ENCODE measurements at places on chromosomes 1 and 21.
A peak's percentile ranks its signal among the peaks of the same experiment; 100 is the strongest.

DNA sequence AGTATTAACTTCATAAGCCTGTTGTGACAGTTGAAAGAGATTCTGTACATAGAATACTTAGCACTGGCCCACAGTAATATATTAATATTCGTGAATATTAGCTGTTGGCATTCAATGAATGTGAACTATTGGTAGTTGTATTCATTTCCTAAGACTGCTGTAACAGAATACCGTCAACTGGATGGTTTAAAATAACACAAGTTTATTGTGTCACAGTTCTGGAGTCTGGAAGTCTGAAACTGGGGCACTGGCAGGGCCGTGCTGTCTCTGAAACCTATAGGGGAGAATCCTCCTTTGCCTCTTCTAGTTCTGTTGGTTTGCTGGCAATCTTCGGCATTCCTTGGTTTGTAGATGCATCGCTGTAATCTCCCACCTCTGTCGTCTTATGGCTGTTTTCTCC lies 47.5 kb downstream of the OLFML3 start:
- peak; percentile 13 for DNase-seq

GRCh38 chr1:205046870-205047269 lies 3.9 kb downstream of the CNTN2 start:
- DNase-seq = no peak

DNA sequence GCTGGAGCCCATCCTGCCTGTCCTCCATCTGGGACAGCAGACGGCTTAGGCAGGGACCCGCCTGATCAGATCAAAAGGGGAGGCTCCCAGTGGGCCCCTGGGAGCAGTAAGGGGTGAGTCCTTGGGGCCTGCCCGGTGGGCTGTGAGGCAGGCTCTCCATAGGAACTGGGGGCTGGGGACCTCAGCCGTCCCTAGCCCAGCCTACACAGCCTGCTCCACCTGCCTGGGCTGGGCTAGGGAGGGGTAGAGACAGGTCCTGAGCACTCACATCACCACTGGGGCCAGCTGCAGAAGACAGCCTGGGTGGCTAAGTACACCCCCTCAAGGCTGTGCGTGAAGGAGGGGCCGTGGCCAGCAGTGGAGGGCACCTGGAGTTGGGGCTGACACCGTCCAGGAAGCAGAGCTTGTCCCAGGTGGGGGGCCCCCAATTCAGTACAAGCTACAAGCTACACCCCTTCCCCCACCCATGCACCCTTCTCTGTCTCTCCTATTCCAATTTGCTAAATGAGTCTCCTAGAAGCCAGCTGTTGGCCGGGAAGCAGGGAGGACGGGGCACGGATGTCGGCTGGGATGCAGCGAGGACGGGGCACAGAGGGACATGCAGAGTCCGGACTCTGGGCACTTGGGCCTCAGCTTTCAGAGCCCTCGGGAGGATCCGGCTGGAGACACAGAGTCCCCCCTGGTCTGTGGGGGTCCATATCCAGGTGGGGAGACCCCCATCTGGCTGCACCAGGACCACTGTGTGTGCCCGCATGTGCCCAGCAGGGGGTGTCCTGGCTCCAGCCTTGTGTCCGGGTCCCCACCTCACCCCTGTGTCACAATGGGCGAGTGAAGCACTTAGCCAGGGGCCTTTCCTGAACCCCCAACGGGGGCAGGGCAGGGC lies 1.7 kb downstream of the ISG15 start:
- DNase-seq = no peak

DNA sequence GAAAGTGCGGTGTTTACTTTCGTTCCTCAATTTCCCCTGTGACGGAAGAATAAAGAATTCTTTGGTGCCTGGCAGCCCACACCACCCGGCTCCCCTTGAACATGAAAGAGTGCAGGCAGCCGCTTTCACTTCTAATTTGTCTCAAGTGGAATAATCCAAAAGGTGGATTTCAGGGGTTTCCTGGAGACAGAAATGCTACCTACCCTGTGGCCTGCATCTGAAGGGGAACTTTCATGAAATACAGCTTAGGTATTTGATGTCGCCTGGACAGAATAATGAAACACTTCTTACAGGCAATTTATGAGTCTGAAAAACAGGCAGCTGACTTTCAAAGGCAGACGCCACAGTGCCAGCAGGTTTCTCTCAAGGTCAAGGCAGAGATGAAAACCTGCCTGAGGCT lies 169.5 kb upstream of the USP24 start:
- no peak for DNase-seq

DNA sequence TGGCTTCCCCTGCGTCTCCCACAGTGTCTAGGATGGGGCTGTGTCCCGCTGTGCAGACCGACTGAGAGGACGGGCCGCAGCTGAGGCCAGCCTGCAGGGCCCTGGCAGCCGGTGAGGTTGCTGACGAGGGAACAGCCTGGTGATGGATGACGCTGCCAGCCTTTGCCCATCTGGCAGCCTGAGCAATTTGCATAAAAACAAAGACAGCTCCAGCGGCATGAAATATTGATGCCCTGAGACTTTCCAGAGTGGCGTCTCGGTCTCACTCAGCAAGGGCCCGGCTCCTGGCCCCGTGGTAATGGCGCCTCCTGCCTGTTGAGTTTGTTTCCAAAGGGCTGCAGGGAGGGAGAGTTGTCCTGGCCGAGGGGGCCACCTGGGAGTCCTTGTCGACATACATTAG lies 19.1 kb upstream of the KCNA10 start:
- DNase-seq = no peak

DNA sequence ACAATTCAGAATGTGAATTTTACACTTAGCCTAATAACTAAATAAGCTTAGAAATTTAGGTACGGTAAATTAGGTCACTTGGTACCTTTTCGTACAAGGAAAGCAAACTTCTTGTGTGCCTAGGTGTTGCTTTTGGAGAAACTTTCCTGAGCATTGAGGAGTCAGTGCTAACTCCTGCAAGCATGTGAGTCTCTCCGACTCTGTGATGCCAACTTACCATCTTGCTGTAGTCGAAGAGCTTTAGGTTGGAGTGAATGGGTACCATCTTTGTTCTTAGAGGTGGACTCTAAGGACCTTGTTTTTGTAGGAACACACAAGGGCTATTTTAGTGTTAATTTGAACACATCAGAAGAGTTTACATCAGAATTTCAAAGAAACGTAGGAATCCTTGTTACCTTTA lies 688.9 kb downstream of the USP25 start:
- no peak for DNase-seq

DNA sequence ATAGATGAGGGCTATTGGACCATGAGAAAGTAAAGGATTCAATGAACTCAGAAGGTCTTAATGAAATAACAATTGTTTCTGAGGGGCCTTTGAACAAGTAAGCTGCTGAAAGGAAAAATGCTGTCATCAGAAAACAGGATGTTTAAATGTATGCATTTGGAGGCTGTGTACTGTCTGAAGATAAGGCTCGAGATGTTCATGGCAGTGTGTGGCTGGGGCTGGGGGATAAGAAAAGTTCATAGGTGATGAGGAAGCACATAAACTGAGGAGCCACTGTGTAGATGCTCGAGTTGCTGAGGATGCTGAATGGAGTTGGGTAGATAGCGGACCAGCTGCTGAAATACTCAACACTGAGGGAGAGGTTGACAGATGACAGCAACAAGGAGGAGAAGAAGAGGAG lies 17.8 kb downstream of the THEM4 start:
- DNase-seq = no peak

DNA sequence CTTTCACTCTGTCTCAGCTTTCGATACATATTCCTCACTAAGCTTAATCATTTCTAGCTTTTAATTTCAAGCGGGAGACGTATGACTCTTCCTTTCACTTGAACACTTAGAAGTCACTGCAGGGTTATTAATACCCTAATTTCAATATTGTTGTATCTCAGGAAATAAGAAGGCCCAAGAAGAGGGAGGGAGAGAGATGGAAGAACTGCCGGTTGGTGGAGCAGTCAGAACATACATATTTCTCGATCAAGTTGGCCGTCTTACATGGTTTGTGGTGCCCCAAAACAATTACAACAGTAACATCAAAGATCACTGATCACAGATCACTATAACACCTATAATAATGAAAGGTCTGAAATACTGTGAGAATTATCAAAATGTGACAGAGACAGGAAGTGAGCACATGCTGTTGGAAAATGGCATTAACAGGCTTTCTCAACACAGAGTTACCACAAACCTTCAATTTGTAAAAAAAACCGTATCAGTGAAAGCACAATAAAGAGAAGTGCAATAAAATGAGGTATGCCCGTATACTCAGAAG lies 145.4 kb upstream of the HP1BP3 start:
- no peak for DNase-seq

GRCh38 chr1:43584204-43584603 lies 53.5 kb downstream of the PTPRF start:
- no peak for DNase-seq

- DNase-seq = peak; percentile 36
Observed at GRCh38 chr1:145979746-145980456, 15.4 kb downstream of the POLR3GL start.

GRCh38 chr1:113416496-113416895 lies 26.2 kb downstream of the MAGI3 start:
- no peak for DNase-seq

DNA sequence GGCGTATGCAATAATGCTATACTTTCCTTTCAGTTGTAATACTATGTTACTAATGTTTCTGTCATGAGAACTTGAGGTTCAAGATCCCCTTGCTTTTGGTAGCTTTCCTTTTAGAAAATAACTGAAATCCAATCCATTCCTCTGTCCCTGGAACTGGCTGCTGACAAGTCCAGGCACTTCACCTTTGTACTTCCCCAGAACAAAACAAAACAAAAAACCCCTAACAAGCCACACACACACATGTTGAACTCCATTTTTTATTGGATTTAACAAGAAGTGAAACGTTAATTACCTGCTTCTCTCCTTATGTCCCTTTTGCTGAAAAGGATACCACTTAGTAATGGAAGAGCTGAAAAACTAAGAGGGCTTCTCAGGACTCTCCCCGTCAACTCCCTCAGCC lies 26.1 kb upstream of the SDC3 start:
- no peak for DNase-seq

GRCh38 chr1:1246577-1247340 lies at the start of gene C1QTNF12:
Gene C1QTNF12, minus strand, starts transcription at chr1:1246722. Its CDS starts 32 bp downstream, at chr1:1246690.
- DNase-seq = no peak

DNA sequence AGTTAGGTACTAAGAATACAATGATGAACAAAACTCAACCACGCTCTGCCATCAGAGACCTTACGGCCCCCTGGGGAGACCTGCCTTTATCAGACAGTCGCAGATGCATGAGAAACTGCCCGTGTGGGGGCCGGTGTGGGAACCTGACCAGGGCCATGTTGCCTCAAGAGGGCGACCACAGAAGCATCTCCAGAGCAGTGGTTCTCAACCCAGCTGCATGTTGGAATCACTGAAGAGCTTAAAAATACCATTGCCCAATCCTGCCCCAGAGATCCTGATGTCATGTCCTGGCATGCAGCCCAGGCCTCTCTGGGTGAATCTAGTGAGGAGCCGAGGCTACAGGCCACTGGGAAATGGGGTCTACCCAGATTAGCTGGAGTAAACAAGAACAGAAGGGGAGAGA lies 108.7 kb downstream of the PRDM2 start:
- peak; percentile 52 for DNase-seq

GRCh38 chr1:227998374-227999055 lies 8.3 kb upstream of the WNT3A start:
- DNase-seq = no peak

- DNase-seq = no peak
Observed at GRCh38 chr1:100875228-100875627, 19.4 kb downstream of the EXTL2 start.

Measured in fibroblast of upper back skin (primary cell).